ENCODE measurements at places on chromosomes 11 and 22.
A peak's percentile ranks its signal among the peaks of the same experiment; 100 is the strongest.

- DNase-seq = no peak
Measured at GRCh38 chr11:75920848-75921247, 105.8 kb downstream of the UVRAG start.

DNA sequence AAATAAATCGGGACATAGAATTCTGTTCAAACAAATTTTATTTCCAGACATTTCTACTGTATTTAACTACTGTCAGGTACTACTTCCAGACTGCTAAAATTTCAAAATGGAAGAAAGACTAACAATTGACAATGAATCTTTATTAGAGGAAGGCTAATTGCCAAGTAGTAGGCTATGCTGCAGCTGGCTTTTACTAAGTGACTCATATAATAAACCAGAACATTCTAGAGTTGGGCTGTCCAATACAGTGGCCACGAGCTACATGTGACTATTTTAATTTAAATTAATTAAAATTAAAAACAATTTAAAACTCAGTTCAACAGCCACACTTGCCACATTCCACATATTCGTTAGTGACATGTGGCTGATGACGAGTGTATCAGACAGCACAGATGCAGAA is 27.6 kb downstream of the CHKA start:
- DNase-seq = no peak

DNA sequence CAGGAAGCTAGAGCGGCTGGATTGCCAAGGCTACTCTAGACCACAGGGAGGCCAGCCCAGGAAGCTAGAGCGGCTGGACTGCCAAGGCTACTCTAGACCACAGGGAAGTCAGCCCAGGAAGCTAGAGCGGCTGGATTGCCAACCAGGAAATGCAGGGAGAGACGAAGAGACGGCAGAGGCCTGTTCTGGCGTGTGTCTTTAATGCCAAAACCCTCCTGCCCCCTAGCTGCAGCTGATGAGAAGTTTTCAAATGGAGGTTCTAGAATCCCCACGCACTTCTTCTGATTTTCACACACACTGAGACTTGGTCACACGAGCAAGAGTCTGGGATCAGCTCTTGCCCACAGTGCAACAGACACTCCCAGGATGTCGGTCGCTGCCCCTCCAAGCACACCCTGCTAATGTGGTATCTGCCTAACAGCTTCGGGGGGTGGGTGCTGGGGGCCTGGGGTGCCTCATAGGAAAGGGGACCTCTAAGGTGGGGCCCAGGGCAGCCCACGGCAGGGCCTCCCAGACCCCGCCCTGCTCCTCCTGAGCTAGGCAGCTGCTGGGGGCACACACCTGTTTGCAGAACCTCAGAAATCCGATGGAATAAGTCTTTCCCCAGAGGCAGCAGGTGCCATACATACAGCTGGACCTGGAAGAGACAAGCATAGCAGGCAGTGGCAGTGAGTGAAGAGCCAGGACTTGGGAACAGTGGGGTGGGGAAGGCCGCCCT is 28.5 kb downstream of the MAFF start:
- DNase-seq = no peak

DNA sequence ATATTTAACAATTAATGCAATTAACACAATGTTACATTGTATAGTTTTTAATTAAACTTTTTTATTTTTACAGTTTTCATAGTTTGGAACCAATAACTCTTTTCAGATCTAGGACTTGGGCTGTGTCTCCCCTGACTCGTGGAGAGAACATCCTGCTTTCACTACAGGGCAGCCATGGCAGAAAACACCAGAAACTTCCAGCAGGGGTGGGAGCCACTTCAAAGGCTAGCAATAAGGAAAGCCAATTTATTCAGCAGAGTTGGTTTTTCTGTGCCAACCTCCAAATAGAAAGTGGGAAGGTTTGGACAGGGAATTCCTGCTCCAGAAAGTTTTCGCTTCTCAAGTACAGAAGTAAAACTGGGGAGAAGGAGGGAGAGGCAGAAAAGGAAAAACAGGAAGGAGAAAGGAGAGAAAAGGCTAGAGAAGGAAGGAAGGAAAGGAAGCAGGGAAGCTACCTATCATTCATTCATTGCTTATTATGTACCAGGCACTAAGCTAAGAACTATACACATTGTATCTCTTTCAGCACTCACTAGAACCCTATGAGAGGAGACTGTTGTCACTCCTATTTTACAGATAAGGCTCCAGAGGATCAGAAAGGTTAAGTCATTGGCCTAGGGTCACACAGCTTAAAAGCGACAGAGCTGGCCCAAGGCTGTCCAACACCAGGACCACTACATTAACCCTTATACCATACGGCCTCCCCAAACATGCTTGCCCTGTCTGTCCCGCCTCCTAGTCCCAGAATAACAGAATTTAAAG is 54.8 kb upstream of the CREB3L1 start:
- no peak for DNase-seq

DNA sequence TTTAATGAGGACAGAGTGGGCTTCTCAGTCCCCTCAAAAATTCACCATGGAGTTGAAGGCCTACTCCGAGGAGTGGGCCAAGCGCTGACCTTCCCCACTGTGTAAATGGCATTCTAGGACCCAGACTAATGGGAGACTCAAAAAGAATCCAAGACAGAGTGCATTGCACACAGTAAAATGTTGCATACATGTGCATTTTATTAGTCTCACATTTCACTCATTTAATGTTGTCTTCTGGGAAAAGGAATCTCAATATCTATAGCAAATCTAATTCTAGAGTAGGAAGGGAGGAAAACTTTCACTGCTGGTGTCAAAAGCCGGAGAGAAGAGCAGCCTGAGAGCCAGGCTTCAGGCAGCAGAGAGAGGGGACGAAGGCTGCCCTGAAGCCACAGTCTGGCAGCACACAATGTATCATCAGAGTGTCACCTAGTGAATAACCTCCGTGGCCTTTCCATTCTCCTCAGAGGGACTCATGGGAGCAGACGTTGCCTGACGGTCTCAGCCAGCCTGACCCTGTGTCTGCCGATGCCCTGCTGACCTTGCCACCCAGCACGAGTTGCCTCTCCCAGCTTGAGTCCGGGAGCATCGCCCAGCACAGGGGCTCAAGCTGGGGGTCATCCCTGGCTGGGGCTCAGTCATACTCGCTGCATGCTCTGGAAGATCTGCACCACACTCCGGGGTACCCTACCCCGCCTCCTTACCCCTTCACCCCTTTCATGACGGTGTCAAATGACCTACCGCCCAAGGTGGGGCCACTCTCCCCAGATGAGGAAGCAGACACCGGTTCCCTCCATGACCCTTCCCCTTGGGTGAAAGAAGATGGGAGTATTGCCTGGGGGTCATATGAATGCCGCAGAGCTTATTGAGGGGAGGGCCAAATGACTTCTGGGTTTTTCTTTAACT is 12.9 kb upstream of the POU2AF3 start:
- no peak for DNase-seq

- no peak for DNase-seq
Measured at GRCh38 chr11:112697391-112698178, 263.6 kb upstream of the NCAM1 start.

DNA sequence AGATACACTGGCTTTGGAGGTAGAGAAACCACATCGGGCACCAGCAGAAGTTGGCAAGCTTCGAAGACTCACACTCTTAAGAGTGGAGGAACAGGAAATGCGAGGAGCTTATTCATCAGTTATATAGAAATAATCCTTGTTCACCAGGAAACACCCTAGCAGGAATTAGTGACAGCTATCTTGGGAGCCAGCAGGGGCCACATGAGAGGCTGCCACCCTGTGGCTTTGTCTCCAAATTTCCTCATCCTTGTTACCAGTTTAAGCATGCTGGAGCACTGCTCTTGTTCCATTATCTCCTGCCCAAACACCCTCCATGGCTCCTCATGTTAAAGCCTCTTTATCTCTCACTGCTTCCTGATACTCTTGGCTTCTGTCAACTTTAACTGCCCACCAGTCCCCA is 131.0 kb downstream of the PLEKHA7 start:
- no peak for DNase-seq

GRCh38 chr11:8832571-8833260 is 78.3 kb upstream of the AKIP1 start:
- no peak for DNase-seq

- no peak for DNase-seq
Measured at GRCh38 chr11:123321636-123322035, 108.4 kb upstream of the GRAMD1B start.

GRCh38 chr22:40533712-40534378 is 102.7 kb downstream of the MRTFA start:
- peak; percentile 51 for DNase-seq

GRCh38 chr11:24264868-24265267 is 232.0 kb upstream of the LUZP2 start:
- DNase-seq = no peak

Data from non-pigmented ciliary epithelial cell (primary cell).